Camera-type eye (tissue), 1 donor: ENCODE measurements at places on chromosomes 2 and 18. TPM values are rescaled to one million over a fixed set of nuclear protein-coding genes. Genes with fewer than 3 reads are reported as not detected.

ZNF521 gene
- total RNA-seq: 99.6 TPM

OTOS gene
- total RNA-seq: not detected

NT5DC4 gene
- total RNA-seq: 0.22 TPM

PRKAG3 gene
- 1.5 TPM for total RNA-seq

TTN gene
- total RNA-seq: 286 TPM

DNAH7 gene
- total RNA-seq: 6.1 TPM

INSIG2 gene
- 31.0 TPM for total RNA-seq

DAW1 gene
- total RNA-seq: 0.44 TPM
